ENCODE measurements at places on chromosomes 16 and 17.

DNA sequence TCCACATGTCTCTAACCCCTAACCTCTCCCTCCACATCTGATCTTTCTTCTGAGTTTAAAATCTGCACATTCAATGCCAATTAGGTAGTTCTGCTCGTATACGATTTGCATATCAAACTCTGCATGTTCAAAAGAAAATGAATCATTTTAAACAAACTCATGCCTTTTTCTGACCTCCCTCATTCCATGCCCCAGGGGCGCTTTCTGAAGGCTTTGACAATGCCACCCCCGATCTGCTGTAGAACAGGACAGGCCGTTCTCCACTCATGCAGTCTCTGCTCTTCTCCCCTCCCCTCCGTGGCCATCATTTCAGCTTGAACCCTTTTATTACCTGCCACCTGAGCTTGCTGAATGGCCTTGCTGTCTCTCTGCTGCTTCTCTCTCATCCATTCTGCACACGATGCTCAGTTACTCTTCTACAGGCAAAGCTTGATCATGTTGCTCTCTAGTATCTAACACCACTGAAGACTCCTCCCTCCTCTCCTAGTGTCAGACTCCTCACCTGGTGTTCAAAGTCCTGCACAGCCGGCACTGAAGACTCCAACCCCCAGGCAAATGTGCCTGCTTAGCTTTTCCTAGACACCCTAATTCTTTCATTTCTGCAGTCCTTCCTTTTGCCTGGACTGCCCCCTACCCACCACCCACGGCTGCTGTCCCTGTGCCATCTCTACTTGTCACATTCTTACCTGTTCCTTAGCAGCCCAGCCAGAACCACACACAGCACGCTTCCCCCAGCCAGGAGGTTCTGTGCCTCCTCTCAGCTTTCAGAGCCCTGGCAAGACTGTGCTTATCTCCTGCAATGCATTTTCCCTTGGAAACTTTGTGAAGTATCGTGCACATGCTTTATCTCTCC lies 6.2 kb downstream of the TMEM238L start:
- no peak for DNase-seq

DNA sequence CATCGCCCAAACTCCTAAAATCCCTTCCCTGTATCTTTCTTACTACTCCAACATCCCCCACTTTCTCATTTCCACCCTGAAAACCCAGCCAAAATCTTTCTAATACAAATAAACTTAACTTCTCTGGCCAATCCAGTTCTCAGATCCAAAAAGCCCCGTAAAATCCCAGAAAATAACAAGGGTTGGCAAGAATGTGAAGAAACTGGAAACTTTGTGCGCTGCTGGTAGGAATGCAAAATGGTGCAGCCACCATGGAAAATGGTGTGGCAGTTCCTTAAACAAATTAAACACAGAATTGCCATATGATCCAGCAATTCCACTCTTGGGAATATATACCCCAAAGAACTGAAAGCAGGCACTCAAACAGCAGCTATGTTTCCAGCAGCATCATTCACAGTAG lies 24.1 kb downstream of the LRRC75A start:
- no peak for DNase-seq

DNA sequence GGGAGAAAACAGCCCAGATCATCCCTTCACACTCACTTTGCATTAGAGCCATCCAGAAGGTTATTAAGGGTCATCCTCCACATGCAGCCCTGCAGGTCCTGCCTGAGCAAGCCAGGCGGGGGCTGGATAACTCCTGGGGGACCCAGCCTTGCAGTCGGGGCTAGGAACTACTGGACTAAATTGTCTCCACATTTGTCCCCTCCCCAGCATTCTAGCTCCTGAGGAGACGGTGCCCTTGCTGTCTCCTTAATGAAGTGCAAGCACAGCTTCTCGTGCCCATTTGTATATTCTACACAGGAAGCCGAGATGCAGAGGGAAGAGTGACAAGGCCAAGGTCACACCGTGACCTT lies 185.2 kb downstream of the C16orf95 start:
- DNase-seq: no peak

- DNase-seq: no peak
These were observed 5.7 kb upstream of the MILR1 start for GRCh38 chr17:64443086-64443760.

- no peak for DNase-seq
These were observed 38.2 kb downstream of the CLEC16A start for GRCh38 chr16:10982465-10983150.

DNA sequence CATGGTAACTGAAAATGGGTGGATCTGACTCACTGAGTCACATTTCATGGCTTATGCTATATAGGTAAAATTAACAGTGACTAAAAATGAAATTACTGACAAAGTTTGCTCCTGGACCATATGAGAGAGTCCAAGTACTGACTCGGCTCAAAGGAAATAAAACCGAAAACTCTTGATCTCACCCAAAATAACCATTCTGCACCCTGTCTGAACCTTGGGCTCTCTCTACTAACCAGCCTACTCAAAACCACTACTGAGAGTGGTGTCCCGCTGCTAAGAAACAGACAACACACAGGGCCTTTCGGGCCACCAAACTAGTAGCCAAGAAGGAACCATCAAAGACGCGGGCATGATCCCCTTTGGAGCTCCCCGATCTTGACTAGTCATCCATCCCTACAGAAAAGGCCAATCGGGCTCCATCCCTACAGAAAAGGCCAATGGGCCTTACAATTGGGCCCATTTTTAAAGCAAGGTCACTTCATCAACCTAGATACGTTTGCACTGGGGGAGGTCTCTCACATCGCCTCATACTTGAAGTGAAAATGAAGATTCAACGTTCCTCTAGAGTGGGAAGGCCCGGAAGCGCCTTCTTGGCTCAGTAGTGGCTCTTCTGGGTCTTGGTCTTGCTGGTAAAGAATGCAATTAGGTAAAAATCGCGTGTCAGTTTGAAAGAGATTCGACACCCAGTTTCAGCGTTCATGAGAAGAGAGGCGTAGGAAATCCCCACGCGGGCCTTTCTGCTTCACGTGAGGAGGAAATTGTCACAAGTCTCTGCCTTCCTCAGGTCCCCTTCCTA lies 720 bp upstream of the ZPBP2 start:
- no peak for DNase-seq

GRCh38 chr16:50102051-50102746 lies 36.4 kb downstream of the HEATR3 start:
- DNase-seq: peak; percentile 66

DNA sequence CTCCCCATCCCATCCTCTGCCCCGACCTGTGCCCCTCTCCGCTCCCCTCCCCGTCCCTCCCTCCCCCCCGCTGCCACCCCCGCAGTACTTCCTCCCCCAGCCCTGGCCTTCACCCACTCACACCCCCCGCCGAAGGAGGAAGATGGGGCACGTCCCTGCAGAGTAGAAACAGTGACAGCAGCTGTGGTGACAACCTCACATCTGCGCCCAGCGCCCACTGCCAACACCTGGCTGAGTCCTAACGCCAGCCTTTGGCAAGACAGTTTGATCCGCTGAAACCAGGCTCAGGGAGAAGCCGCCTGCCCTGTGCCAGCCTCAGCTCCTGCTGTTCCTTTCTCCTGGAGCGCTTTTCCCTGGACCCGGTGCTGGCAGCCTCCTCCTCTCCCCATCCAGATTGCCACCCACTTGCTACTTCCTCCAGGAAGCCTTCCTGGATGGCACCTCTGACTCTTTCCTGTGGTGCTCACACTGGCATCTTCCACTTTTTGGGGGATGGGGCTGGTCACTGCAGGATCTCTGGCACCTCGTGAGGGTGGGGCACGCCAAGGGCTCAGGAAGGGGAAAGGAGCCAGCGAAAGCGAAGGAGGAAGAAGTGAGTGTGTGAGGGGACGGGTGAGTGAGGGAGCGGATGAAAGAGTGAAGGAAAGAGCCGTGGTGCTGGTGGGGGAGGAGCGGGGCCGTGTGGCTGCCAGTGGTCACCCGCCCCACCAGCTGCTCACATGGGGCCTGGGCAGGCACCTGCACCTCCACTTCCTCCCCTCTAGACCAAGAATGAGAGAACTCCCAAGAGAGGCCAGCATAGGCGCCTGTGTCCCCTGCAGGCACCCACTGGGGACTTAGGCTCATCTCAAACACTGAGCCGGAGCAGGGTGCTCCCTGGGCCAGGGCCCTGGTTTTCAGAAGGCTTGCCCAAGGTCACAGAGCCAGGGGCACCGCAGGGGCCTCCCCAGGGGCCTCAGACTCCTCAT lies 27.0 kb downstream of the ZFPM1 start:
- DNase-seq: no peak

DNA sequence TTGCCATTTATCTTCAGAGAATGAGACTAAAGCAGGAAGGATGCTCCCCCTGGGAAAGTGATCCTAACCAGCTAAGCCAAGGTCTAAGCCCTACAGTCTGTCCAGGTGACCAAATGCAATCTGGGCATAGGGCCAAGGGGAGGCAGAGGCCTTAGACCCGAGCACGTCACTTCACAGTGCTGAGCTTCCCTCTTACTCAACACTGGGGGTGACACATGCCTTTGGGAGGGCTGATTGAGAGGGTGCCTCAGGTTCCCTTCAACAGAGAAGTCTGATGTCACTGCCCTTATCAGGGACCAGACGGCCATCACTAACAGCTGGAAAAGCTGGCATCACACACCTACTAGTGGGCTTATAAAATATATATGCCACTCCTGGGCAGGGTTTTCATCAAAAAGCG lies 4.0 kb downstream of the CIAO2B start:
- peak; percentile 40 for DNase-seq

DNA sequence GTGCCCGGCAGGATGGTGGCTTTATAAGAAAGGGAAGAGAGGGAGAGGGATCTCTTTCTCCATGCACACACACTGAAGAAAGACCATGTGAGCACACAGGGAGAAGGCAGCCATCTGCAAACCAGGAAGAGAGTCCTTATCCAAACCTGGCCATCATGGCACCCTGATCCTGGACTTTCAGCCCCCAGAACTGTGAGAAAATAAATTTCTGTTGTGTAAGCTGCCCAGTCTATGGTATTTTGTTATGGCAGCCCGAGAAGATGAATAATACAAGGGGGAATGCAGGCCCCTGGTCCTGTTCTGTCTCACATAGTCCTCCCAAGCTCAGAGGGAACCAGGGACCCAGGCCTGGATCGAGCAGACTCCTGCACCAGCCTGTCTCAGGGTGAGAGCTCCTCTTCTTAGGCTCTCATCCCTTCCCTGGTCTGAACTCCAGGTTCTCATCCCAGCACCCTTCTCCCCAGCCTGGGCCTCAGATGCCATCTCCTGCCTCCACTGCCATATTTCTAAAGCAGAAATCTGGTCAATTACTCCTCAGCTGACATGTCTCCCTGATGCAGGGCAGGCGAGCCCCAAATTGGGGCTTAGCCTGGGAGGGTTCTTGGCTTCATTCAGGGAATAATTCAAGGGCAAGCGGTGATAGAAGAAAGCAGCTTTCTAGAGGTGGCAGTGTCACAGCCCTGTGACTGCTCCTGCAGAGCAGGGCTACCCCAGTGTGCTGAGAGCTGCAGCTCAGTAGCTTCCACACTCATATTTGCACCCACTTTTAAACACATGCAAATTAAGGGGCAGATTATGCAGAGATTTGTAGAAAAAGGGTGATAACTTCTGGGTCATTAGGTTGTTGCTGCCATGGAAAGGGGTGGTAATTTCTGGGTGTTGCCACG lies 28.8 kb downstream of the IGFBP4 start:
- no peak for DNase-seq

- DNase-seq: no peak
These were observed 78.5 kb upstream of the CLEC3A start for GRCh38 chr16:77943801-77944200.

GRCh38 chr16:30944352-30944751 lies 4.5 kb upstream of the ORAI3 start:
- no peak for DNase-seq

GRCh38 chr17:48603959-48604769 lies 622 bp downstream of the HOXB6 start:
- DNase-seq: no peak

GRCh38 chr17:13367154-13367553 lies 234.6 kb downstream of the HS3ST3A1 start:
- no peak for DNase-seq

DNA sequence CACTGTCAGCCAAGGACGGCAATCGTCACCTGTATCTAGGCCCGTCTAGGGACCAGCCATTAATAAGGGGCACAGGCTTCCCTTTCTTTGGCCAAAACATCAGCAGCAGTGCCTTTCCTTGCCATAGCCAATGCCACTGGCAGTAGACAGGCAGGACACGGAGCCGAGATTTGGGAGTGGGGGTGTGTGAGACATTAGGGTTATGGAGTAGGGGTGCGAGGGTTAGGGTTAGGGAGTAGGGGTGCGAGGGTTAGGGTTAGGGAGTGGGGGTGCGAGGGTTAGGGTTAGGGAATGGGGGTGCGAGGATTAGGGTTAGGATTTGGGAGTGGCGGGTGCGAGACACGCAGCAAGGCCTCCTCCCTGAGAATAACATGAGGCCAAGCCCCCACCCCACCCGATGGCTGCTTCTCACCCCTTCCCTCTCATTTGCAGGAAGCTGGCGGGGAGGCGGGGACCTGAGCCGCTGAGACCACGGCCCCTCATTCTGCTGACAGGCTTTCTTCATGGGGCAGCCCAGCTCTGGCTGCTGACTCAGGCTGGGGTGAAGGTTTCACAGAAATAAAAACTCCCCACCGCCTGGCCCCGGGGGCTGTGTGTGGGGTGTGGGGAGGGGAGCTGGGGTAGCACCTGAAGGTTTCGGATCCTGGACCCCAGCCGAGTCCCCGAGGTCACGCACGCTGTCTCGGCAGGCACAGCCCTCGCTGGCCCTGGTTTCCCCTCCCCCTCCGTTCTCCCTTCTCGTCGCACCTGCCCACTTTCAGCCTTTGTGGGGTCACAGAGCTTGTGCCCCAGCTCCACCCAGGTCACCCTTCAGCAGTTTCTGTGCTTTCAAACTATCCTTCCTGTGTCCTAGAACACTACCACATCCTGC lies 93.8 kb downstream of the PGS1 start:
- no peak for DNase-seq

DNA sequence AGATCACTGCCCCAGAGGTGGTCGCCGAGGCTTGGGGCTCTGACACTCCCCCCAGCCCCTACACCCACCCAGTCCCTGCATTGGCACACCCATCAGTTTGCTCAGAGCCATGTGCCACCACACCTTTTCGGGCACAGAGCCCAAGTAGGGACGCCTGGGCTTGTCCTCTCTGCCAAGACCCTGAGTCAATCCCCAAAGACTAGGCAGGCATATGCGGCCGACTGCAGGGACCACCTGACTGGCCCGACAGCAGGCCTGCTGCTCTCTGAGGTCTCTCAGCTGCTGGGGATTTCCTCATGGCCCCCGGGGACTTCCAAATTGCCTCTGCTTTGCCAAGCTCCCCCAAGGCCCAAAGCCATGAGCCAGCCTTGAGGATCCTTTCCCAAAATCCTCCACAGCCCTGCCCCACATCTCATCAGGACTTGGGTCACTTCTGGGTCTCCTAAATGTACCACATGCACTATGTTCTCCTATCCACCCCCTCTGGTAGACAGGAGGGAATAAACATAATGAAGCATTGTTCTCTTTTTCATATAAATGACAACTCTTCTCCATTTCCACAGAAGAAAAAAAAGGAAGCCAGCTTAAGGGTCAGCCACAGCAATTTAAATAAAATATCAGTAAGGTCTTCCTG lies 30.6 kb downstream of the MYO18A start:
- peak; percentile 40 for DNase-seq

- DNase-seq: no peak
These were observed 302.7 kb upstream of the MYOCD start for GRCh38 chr17:12362853-12363455.
